ENCODE measurements at places on chromosomes 12 and 14.

- no peak for DNase-seq
Measured at GRCh38 chr14:49287004-49287403, 299.2 kb downstream of the RPS29 start.

DNA sequence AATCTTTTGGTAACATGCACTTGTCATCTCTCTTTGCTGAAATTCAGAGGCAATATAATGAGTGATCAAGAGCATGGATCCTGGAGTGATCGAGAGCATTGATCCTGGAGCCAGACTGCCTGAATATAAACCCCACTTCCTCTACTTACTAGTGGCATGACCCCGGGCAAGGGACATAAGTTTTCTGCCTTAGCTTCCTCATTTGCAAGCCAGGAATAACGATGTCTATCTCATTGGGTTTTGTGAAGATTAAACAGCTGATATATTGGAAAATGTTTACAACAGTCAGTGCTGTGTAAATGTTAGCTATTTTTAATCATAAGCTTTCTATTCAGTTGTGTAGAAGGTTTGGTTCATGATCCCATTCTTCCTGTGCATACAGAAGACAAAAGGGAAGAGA lies 2.4 kb upstream of the CSRNP2 start:
- no peak for DNase-seq

DNA sequence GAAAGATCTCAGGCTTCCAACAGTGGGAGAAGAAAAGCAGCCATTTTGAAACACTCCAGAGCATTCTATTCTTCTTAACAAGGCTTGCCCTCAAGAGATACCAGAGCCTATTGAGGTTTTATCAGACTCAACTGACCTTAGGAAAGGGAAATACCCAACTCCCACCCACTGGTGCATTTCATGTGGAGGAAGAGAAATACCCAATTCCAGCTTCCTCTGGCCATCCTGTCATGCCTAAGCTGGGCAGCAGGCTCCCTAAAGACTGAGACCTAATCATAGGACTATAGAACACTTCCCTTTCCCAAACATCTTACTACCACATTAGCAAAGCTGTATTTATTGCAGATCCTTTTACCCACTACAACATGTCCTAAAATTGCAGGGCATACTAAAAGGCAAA lies 164.5 kb downstream of the KIF21A start:
- no peak for DNase-seq

DNA sequence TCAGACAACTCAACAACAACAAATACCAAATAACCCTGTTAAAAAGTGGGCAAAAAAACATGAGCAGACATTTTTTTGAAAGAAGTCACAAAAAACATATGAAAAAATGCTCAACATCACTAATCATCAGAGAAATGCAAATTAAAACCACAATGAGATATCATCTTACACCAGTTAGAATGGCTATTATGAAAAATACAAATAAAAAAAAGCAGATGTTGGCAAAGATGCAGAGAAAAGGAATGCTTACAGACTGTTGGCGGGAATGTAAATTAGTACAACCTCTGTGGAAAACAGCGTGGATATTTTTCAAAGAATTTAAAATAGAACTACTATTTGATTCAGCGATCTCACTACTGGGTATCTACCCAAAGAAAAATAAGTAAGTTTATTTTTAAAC lies 114.0 kb downstream of the SLC38A4 start:
- no peak for DNase-seq

- DNase-seq, result no peak
Measured at GRCh38 chr12:27539191-27539631, 15.2 kb downstream of the PPFIBP1 start.

- DNase-seq, result no peak
Measured at GRCh38 chr12:118981285-118982211, at the start of gene SRRM4. Gene SRRM4 (plus strand): TSS chr12:118981541. CDS start chr12:118981883, 342 bp downstream.

GRCh38 chr12:70443062-70443673 lies 77.1 kb downstream of the KCNMB4 start:
- DNase-seq, result no peak

DNA sequence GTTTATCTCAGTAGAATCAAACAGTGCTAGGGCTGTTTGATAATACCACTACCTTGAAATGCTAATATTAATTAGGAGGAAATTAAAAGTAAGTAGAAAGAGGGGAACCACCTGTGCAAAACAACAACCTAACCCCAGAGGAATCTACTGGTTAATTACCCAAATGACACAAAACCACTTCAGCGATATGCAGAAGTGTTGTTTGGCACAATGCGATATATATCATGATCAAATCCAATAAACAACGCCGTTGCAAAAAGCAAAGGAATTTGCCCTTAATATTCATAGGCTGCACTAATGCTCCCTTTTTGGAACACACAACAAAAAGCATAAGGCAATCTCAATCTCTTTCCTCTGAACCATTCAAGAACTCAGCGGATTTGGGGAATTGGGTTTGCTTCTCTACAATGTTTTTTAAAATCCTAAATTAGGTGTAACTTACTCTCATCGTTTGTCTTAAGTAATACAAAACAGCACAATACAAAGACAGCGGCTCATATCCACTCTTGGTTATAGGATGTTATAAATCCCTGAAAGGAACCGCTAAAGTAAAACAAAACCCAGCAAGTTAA lies 1.5 kb downstream of the MAP4K5 start:
- no peak for DNase-seq

DNA sequence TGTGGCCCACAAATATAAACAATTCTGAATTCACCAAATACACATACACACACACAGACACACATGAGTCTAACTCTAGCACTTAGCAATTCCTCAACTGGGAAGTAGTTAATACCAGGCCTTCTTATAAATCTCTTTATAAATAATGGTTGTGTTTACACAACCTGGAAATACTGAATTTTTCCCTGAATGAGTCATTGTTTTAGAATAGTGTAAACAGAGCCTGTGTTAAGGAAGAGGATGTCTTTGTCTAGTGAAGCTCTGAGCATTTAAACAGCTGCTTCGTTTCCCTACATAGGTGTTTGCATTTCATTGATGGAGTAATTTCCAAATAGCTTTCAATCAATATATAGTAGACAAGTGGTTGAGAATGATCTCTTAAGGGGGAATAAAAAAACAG lies 218.8 kb downstream of the BTG1 start:
- DNase-seq, result no peak

DNA sequence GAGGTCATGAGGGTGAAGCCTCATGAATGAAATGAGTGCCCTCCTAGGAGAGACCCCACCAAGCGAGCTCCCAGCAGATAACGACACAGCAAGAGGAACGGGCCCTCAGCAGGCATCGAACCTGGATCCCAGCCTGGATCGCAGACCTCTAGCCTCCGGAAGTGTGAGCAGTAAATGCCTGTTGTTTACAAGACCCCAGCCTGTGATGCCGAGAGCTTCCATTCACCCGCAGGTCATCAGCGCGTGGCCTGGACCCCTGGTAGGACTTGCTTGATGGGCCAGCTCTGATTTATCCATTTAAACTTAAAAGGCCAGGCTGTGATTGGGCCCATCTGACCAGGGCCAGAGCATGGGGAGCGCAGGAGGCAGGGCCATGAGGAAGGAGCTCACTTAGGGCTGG lies 7.0 kb downstream of the TMEM179 start:
- DNase-seq, result no peak

DNA sequence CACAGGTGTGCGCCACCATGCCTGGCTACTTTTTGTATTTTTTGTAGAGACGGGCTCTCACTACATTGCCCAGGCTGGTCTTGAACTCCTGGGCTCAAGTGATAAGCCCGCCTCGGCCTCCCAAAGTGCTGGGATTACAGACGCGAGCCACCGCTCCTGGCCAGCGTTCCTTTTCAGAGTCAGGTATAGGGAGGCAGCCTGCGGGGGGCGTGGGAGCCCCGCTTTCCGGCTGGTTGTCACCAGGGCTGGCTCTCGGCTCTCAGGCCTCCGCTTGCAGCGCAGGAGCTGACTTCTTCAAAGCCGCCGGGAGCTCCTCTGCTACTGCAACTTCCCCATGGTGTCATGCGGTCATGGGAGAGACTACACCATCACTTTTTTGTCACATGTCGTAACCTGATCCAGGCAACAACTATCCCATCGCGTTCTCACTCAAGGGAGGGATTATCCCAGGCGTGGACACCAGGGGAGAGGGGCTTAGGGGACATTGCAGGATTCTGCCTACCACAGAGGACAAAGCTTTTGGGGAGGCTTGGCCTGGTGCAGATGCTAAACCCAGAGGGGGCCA lies 129.4 kb downstream of the SCARB1 start:
- DNase-seq, result no peak

DNA sequence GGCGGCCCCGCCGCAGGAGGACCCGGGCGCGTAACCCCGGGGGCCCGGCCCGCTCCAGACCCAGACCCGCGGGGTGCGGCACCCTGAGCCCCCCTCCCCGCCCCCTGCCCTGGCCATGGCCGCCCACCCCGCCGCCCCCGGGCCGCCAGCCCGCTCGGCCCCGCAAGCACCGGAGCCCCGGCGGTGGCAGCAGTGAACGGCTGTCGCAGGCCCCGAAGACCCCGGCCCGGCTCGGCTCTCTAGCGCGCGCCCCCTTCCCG lies 221 bp downstream of the MARCHF9 start:
- no peak for DNase-seq
